Nephron progenitor cell (in vitro differentiated cells): ENCODE measurements at places on chromosomes 11 and 22.

GRCh38 chr22:20247010-20247505, 21.1 kb downstream of the RTN4R start:
- peak; percentile 39 for DNase-seq

DNA sequence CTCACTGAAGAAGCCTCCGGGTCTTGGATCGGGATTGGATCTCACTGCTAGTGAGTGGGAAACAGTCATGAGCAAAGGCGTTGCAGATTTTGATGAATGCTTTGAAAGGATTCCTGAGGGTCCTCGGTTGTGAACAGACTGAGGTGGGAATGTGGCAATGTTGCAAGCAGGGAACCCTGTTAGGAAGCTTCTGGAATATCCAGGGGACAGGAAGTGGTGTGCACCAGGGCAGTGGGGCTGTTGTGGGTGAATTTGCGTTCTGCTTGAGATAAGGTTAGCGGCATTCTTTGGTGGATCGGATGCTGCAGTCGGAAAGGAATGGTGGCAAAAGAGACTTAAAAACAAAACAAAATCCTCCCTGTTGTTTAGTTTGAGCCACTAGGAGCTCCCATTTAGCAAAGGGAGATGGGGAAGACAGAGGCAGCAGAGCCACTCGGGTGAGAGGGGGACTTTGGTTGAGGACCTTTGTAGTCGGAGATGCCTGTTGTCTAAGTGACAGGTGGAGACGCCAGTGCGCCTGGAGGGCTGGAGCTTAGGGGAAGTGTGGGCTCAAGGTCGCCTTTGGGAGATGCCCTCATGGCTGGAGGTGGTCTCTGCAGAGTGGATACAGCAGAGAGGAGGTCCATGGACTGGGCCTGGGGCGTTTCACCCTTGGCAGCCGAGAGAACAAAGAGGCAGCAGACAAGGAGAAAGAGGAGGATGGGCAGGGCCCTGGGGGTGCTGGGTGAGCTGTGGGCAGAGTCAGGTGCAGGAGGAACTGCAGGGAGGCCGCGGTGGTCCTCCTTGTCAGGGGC, 37.6 kb downstream of the CSF2RB start:
- no peak for DNase-seq

GRCh38 chr11:117706322-117706814, 90.6 kb downstream of the DSCAML1 start:
- DNase-seq: no peak

- DNase-seq: no peak
Observed at GRCh38 chr22:23184764-23185113, 4.4 kb downstream of the BCR start.

- DNase-seq: no peak
Observed at GRCh38 chr11:131303611-131304119, 66.8 kb upstream of the NTM start.

- DNase-seq: no peak
Observed at GRCh38 chr22:47043835-47044721, 281.6 kb downstream of the TBC1D22A start.

DNA sequence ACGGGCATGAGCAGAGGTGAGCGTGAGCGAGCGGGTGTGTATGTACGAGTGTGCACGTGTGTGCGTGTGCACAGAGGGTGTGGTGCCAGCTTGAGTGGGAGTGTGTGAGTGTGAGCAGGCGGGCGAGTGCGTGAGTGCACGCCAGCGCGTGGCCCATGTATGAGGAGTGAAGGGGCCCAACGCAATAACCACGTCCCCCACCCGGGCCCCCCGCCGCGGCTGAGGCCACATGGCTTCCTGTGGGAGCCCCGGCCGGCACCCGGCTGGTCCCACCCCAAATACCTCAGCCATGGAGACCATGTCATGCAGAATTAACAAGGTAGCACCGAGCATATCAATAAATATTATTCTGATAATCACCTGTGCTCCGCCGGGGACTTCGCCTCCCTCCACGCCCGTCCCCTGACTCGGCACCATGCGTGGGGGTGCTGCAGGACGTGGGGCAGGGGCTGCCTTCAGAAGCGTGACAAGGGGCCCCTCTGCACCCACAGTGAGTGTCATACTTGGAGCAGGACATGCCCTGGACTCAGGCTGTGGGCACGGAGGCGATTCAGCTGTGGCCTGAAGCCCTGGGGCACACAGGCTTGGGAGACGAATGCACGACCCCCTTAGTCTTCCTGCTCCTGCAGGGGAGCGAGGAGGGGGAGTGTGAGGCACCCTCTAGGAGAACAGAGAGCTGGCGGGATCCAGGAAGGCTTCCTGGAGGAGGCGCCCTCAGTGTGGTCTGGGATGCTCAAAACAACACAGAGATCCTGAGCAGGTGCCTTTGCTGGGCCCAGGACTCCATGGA, 5.6 kb upstream of the TRABD start:
- DNase-seq: no peak

- peak; percentile 70 for DNase-seq
Observed at GRCh38 chr11:1382831-1383607, 6.7 kb upstream of the BRSK2 start.

GRCh38 chr11:6253197-6253596, 6.4 kb upstream of the CCKBR start:
- DNase-seq: no peak

- DNase-seq: no peak
Observed at GRCh38 chr22:37243402-37244113, 511 bp downstream of the RAC2 start.

GRCh38 chr11:19410032-19410431, 169.3 kb upstream of the E2F8 start:
- no peak for DNase-seq

GRCh38 chr22:29105468-29105867, 32.6 kb downstream of the KREMEN1 start:
- no peak for DNase-seq

DNA sequence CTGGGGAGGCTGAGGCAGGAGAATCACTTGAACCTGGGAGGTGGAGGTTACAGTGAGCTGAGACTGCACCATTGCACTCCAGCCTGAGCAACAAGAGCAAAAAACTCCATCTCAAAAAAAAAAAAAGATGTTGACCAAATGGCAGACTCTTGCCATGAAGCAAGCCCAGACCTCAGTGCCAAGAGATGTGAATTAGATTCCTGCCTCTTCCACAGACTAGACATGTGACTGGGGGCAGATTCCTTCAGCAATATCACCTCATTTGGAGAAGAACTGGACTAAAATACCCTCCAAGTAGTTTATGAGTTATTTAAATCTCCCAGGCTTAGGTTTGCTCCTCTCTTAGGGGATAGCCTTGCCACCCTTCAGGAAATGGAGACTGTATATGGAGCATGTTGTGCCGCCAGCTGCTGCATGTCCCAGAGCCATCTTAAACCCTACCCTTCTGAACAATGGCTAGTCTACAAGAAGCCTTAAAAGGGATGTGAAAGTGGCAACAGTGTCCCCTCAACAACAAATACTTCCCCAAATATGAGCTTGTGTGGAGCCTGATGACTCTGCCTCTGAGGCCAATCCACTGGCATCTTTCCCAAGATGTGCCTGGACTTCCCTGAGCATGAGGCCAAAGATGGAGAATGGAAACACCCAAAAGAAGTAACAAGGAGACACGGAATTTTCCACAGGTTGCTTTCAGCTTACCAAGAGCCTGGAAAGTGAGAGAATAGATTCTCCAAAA, 763 bp upstream of the MS4A7 start:
- no peak for DNase-seq

DNA sequence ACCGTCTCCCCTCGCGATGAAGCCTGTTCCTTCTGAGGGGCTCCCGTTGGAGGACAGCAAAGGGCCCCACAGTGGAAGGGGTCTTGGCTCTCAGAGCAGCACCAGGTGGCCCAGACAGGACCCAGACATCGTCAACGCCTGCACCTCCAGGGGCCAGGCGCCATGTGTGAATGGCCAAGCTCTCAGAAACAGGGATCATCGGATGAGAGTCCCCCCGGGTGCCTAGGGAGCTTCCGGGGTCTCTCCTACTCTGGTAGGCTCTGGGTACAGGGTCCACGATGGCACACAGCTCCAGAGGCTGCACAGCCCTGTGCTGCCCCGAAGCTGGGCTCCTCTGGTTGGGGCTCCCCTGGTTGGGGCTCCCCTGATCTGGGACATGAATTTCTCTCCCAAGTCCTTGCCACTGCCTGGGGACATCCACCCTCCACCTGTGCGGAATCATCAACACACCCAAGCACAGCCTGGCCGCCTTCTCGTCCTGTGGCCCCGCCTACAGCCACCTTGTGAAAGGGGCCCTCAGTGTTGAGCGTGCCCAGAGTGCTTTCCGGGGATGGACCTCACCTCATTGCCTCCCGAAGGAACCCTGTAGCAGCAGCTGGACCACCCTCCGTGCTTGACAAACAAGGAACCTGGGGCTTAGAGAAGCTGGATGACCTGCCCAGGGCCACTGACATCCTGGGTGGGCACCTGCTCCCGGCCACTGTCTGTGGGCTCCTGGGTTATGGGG, 929.0 kb downstream of the BRD1 start:
- no peak for DNase-seq

DNA sequence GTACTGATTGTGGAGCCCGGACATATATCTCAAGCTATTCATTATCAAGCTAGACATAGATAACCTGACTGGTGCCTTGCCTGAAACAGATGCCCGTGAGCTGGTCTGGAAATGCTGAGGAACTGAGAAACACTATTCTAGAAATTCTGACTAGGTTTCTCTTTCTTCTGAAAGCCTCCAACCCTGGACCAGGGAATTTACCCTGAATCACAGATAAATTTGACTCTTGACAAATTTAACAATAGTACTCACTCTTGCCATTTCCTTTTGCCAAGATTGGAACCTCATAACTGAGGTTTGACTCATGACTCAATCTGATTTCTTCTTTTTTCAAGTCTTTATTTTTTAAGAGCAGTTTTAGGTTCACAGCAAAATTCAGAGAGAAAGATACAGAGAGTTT, 189.6 kb upstream of the SYN3 start:
- DNase-seq: no peak

- DNase-seq: no peak
Observed at GRCh38 chr22:38312261-38312800, 4.9 kb downstream of the CSNK1E start.

- DNase-seq: no peak
Observed at GRCh38 chr11:2466869-2467694, 22.3 kb downstream of the KCNQ1 start.

GRCh38 chr11:120914601-120915000, 109.3 kb upstream of the TBCEL start:
- DNase-seq: no peak

GRCh38 chr22:40602231-40602630, 34.3 kb downstream of the MRTFA start:
- no peak for DNase-seq

GRCh38 chr11:82680252-82680651, 53.4 kb downstream of the FAM181B start:
- no peak for DNase-seq

DNA sequence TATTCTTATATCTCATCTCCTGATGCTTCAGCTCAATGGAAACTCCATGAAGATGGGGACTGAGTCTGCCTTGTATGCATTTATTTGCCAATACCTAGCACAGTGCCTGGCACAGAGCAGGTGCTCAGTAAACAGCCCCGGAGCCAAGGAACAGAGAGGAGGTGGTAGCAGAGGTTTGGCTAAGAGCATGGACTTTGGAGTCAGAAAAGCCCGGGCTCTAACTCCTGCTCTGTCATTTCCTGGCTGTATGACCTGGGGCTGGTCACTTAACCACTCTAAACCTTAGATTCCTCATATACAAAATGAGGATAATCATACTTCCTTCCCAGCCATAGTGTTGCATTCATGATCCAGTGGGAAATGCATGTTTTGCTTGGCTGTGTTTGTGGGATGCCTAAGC, 36.6 kb downstream of the TP53I11 start:
- no peak for DNase-seq

DNA sequence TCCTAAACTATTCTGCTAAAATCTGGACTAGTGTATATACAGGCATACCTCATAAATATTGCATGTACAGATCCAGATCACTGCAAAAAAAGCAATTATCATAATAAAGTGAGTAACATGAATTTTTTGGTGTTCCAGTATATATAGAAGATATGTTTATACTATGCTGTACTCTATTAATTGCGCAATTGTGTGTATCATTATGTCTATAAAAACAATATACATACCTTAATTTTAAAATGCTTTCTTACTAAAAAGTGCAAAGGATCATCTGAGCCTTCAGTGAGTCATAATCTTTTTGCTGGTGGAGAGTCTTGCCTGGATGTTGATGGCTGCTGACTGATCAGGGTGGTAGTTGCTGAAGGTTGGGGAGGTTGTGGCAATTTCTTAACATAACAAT, 35.4 kb upstream of the CEP295 start:
- no peak for DNase-seq

GRCh38 chr11:47229161-47229560, 14.4 kb downstream of the DDB2 start:
- DNase-seq: no peak

GRCh38 chr22:28481725-28482124, 197.9 kb downstream of the TTC28 start:
- no peak for DNase-seq

- DNase-seq: no peak
Observed at GRCh38 chr11:130071211-130071712, 1.6 kb downstream of the APLP2 start.

DNA sequence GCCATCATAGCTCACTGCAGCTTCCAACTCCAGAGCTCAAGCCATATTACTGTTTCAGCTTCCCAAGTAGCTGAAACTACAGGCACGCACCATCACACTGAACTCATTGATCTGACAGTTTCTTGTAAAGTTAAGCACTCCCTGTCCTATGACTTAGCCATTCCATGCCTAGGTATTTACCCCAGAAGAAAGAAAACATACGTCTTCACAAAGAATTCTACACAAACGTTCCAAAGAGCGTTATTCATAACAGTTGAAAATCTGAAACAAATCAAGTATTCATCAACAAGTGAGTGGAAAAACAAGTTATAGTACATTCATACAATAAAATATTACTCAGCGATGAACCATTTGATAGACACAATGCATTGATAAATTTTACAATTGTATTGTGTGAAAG, 7.8 kb upstream of the NLRP10 start:
- no peak for DNase-seq

DNA sequence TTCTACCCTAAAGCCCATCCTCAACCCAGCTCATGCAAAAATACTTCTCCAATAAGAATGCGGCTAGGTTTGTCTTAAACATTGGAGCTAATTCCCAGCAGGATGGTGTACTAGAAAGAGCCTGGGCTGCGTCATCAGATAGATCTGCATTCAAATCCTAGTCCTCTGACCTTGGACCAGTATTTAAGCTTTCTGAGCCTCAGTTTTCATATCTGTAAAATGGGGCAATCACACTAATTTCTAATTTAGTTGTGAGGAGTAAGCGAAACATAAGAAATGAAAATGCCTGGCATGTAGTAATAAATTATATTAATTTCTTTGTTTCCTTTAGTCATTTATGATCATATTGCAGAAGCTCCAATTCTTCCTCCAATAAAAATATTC, 32.2 kb upstream of the ACCSL start:
- no peak for DNase-seq

GRCh38 chr11:123159183-123159857, 35.7 kb downstream of the CLMP start:
- DNase-seq: no peak
